ENCODE measurements at places on chromosomes 13 and 19.

- no peak for DNase-seq
- H3K4me1 ChIP-seq: no peaks in the 10 kb centered on the region
- no peak overlapping the region for H3K4me3 ChIP-seq
- no peak overlapping the region for H3K27ac ChIP-seq
- no peaks in the 10 kb centered on the region for H3K27me3 ChIP-seq
Measured at GRCh38 chr13:73580513-73581267, 521.9 kb downstream of the KLF5 start.

DNA sequence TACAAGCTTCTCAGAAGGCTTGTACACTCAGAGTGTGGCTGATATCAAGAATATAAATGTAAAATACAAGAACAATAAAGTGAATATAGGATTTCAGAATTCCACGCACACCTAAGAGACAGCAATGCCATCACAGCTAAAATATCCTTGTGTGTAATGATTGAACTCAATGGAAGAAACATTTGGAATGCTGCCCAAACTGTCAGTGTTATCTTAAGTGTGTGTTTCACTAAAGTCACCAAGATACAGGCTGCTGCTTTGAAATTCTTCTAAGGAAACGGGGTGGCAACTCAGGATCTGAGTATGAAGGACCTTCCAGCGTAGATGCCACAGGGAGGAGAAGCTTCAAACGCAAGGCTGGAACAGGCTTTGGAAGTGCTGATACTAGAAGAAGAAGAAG is 86.8 kb downstream of the SGCG start:
- H3K27me3 ChIP-seq: peaks cover 2% of the 10 kb centered on the region
- no peak for DNase-seq
- no peak overlapping the region for H3K4me3 ChIP-seq

- no peak for DNase-seq
- no peak overlapping the region for H3K4me3 ChIP-seq
- peaks cover 3% of the 10 kb centered on the region for H3K36me3 ChIP-seq
- H3K27ac ChIP-seq: no peak overlapping the region
Measured at GRCh38 chr13:98089246-98089645, 53.6 kb upstream of the FARP1 start.

- no peaks in the 10 kb centered on the region for H3K27me3 ChIP-seq
- peak overlapping the region; percentile 23 for H3K4me3 ChIP-seq
- H3K36me3 ChIP-seq: no peaks in the 10 kb centered on the region
- peak overlapping the region; percentile 78 for H3K27ac ChIP-seq
- H3K4me1 ChIP-seq: peaks cover 16% of the 10 kb centered on the region
Measured at GRCh38 chr19:18023622-18024251, 15.8 kb downstream of the ARRDC2 start.

GRCh38 chr13:49374585-49375290 is 69.1 kb downstream of the CAB39L start:
- H3K36me3 ChIP-seq: no peaks in the 10 kb centered on the region
- H3K27me3 ChIP-seq: no peaks in the 10 kb centered on the region
- peaks cover 2% of the 10 kb centered on the region for H3K4me1 ChIP-seq
- H3K4me3 ChIP-seq: no peak overlapping the region

DNA sequence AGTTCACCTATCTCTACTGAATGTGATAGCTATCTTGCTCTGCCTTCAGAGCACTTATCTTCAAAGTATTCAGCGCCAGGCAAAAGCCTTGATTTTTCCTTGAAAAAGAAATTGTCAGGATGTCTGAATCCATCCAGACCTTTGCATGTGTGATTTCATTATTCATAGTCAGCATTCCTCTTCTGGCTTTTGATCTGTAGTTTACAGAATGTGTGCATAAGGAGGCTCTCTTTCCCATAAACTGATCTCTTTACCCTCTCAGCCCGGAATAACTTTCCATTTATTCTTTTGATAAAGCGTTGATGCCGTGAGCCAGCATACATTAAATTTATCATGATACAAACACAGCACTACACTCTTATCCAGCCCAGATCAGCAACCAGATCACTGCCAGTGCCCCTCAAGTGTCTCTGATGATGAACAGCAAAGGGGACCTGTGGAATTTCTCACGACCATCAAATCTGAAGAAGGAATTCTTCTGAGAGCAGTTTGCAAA is 130.8 kb downstream of the DNAJC15 start:
- no peaks in the 10 kb centered on the region for H3K4me1 ChIP-seq
- no peak for DNase-seq
- H3K27ac ChIP-seq: no peak overlapping the region
- H3K4me3 ChIP-seq: no peak overlapping the region

DNA sequence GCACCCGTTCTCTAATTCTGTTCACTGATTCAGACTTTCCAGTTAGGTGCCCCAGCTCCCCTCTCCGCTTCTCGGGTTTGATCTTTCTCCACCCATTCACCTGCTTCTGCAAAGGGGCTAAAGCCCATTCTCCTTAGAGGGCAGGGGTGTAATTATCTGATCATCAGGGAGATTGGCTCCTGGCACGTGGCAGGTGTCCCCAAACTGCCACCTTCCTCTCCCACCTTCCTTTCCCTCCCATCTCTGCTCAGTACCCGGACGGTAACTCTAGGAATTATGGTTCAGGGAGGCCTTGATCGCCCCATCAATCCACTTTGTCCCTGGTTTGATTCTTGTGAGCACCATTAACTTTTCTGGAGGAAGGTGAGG is 212 bp downstream of the FFAR1 start:
- H3K27me3 ChIP-seq: peaks cover 11% of the 10 kb centered on the region
- H3K4me3 ChIP-seq: no peak overlapping the region
- H3K4me1 ChIP-seq: peaks cover 10% of the 10 kb centered on the region
- no peak overlapping the region for H3K27ac ChIP-seq
- no peak for DNase-seq

- peaks cover 6% of the 10 kb centered on the region for H3K27me3 ChIP-seq
- H3K27ac ChIP-seq: peak overlapping the region; percentile 52
- H3K36me3 ChIP-seq: no peaks in the 10 kb centered on the region
- DNase-seq: peak; percentile 99
- H3K4me3 ChIP-seq: no peak overlapping the region
- H3K4me1 ChIP-seq: peaks cover 5% of the 10 kb centered on the region
Measured at GRCh38 chr19:47863514-47863936, 4.5 kb downstream of the TPRX2 start.

DNA sequence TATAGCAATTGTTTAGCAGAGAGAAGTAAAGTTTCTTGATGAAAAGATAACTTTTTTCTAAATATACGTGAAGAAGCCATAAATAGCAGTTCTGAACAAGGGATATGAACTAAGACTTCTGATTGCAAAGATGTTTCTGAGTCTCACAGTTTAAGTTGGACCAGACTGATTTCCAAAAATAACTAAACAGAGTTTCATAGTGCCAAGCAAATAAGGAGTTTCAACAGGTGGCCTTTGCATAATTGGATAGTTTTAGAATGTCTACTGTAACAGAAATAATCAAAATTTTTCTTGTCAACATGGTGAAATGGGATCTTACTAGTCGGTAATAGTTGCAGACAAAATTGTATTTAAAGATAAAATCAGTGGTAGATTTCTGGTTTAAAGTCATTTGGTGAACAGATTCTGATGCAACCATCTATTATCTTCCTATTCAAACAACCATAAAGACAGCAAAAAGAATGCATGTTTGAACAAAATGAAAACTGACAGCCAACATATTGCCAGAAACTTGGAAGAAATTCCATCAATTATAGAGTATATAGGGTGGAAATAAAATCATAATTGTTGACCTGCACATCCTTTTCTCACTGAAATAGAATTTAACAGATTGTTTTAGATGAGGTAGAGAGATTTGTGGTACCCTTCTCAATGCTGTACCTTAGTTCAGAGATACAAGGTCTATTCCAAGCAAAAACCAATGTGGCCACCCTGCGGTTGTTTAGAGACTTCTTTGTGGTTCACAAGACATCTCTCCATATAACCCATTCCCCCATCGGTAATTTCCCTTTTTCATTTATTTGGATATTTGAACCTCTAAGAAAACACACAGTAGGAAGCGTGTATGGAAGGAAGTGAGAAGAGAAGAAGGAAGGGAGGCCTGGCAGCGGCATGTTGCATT is 275.3 kb downstream of the COG6 start:
- H3K4me1 ChIP-seq: peaks cover 9% of the 10 kb centered on the region
- no peaks in the 10 kb centered on the region for H3K36me3 ChIP-seq
- H3K4me3 ChIP-seq: no peak overlapping the region
